CD4-positive, alpha-beta T cell treated with Interleukin-21 for 1 hour (primary cell): ENCODE measurements at places on chromosomes 4 and X.

DNA sequence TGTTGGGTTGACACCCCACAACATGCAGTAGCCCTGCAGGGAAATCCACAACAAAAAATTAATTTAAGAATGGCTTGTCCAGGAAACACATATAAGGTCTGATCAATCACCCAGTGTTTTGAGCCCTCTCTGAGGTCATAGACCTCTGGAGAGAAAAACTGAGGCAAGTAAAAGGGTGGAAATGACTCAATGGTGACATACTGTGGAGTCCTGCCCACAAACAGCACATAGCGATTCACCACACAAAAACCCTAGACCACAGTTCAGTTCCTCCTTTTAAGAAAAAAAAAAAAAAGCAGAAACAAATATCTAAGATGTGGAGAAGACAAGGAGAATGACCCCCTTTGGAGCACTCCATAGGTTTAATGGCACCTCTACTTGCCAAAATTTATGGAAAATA lies 2691.0 kb downstream of the PCDH7 start:
- no peak for DNase-seq

GRCh38 chr4:80538276-80538926 lies 202.9 kb downstream of the CFAP299 start:
- no peak for DNase-seq

DNA sequence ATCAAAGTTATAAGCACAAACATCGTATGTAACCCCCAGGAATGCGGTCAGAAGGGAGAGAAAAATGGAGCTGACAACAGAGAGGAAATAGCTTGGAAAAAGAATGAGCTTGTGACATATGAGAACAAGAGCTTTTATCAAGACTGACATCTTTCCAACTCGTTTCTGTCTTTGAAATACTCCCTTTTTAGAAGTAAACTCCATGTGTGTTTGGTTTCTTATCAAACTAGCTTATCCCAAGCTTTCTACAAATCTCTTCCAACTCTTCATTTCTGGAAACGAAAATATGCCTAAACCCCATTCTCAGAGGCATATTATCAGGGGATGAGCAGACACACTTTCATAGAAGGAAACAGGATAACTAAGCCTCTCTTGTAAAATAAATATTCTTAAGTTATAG lies 235.4 kb downstream of the NAF1 start:
- DNase-seq: no peak

GRCh38 chr4:22874334-22874912 lies 181.7 kb downstream of the GBA3 start:
- no peak for DNase-seq

- no peak for DNase-seq
Observed at GRCh38 chrX:150515801-150516200, 52.6 kb upstream of the MTM1 start.

- DNase-seq: no peak
Observed at GRCh38 chr4:107592519-107592918, 127.5 kb downstream of the PAPSS1 start.

GRCh38 chr4:19791422-19792123 lies 460.1 kb upstream of the SLIT2 start:
- no peak for DNase-seq

DNA sequence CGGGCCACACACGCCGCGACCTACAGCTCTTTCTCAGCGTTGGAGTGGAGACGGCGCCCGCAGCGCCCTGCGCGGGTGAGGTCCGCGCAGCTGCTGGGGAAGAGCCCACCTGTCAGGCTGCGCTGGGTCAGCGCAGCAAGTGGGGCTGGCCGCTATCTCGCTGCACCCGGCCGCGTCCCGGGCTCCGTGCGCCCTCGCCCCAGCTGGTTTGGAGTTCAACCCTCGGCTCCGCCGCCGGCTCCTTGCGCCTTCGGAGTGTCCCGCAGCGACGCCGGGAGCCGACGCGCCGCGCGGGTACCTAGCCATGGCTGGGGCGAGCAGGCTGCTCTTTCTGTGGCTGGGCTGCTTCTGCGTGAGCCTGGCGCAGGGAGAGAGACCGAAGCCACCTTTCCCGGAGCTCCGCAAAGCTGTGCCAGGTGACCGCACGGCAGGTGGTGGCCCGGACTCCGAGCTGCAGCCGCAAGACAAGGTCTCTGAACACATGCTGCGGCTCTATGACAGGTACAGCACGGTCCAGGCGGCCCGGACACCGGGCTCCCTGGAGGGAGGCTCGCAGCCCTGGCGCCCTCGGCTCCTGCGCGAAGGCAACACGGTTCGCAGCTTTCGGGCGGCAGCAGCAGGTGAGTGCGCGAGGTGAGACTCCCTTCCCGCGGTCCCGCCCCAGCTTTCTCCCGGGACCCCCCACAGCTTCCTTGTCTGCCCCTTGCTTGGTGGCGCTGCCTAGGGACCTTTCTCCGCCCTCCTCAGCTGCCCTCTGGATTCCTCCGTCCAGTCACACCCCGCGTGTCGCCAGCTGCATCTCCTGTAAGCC lies 678 bp downstream of the BMP3 start:
- no peak for DNase-seq

DNA sequence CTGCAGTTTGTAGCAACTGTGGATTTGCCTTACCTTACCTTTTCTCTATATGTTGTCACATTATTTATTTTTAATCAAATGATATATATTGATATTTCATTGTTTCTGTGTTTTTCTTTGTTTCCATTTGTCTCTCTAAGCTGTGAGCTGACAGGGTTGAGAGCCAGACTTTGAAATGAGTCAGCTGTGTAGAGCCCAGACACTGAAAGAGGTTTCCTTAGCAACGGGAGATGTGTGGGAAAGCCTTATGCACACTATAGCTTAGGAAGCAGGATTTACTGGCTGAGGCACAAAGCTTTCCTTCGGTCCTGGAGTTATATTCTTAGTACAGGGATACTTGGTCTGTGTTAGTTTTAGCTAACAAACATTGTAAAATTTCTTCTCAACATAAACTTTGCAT lies 192.2 kb downstream of the FGF13 start:
- no peak for DNase-seq

DNA sequence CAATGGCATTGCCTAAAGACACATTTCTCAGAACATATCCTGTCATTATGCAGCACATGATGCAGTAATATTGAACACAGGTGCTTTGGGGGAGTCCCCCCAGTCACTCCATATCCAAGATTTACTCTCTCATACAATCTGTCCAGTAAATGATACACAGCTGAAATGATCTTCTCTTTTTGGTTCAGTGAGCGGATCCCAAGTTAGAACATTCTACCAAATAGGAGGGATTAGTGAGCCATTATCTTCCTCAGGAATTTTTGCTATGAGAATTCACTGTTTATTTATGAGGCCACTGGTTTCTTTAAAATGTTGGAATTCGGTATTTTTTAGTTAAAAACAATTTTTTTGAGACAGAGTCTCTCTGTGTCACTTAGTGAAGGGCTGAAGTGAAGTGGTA lies 96.5 kb downstream of the TRAPPC11 start:
- DNase-seq: no peak

DNA sequence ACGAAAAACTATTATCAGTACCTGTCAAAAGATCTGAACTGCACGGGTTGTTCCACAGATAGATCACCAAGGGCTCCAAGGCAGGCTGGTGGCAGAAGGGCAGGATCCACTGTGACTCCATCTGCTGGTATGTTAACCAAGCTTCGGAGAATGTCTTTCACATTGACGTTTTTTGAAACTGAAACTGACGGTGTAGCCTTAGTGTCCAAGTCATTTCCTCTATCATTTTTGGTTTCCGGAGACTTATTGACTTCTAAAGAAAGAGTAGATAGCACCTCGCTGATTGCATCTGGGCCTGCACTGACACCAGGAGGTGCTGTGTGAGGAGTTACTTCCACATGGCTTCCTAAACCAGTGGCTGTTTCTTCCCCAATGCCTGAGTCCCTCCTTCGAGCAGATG lies 186.9 kb downstream of the LRBA start:
- DNase-seq: peak; percentile 83

- DNase-seq: no peak
Observed at GRCh38 chr4:180057891-180058671, 2185.1 kb upstream of the TENM3 start.

- DNase-seq: no peak
Observed at GRCh38 chr4:165006886-165007285, 24.9 kb upstream of the TRIM60 start.

DNA sequence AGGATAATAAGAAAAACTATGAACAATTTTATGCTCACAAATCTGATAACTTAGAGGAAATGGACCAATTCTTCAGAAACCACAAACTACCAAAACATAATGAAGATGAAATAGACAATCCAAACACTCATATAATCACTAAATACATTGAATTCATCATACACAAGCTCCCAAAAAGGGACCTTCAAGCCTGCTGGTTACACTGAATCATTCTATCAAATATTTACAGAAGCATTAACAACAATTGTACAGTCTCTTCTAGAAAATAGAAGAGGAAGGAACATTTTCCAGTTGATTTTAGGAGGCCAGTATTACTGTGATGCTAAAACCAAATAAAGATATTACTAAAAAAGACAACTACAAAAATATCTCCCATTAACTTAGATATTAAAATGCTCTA lies 88.3 kb downstream of the IL15 start:
- DNase-seq: no peak

DNA sequence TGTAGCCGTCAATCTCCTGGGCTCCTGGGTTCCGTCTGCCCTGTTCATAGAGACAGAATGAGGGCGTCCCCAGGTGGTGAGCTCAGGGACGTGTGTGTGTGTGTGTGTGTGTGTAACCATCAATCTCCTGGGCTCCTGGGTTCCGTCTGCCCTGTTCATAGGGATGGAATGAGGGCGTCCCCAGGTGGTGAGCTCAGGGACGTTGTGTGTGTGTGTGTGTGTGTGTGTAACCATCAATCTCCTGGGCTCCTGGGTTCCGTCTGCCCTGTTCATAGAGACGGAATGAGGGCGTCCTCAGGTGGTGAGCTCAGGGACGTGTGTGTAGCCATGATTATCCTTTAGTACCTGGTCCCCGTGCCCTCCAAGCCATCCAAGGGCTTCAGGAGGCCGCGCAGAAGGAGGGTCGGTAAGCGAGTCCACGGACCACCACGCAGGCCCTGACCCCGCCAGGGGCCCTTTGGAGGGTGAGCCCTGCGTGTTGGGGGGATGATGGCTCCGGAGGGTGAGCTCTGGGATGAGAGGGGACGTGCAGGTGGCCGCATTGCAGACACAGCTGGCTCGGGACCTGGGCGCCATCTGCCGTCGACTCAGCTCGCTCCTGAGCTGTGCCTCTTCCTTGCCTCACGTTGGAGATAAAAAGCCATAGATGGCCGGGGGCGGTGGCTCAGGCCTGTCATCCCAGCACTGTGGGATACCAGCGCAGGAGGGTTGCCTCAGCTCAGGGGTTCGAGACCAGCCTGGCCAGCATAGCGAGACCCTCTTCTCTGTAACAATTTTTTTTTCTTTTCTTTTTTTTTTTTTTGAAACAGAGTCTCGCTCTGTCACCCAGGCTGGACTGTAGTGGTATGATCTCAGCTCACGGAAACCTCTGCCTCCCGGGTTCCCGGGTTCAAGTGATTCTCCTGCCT lies 5.4 kb upstream of the GTPBP6 start:
- peak; percentile 55 for DNase-seq

GRCh38 chrX:54446084-54446483 lies 5.9 kb downstream of the TSR2 start:
- no peak for DNase-seq

GRCh38 chr4:181181331-181181730 lies 1061.9 kb upstream of the TENM3 start:
- no peak for DNase-seq

DNA sequence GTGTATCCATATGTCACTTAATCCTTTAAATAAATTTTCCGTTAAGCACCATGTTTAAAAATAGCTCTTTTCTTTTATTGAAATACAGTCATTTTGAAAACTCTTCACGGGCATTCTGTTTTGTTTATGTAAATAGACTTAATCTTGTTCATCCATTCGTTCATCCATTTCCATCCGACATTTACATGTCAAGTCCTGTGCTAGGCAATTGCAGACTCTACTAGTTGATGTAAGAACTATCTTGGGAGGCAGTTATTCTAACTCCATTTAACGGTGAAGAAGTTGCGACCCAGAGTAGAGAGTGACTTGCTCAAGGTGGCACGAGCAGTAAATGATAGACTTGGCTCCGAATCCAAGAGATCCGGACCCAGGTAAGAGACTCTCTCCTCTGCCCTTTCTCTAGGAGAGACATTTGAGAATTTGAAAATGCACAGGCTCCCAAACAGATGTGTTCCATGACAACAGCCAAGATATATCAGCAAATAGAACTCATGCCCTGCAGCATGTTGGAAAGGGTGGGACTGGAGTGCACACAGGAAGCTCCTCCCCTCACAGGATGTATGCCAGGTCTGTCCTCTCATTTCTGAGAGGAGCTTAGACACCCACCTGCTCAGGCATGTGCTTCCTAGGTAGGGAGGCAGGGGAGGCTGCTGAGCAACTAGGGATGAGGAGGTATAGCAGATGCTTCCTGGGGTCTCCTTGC lies 64.5 kb downstream of the DRD5 start:
- no peak for DNase-seq

- peak; percentile 61 for DNase-seq
Observed at GRCh38 chr4:173013232-173013930, 155.2 kb upstream of the GALNT7 start.

DNA sequence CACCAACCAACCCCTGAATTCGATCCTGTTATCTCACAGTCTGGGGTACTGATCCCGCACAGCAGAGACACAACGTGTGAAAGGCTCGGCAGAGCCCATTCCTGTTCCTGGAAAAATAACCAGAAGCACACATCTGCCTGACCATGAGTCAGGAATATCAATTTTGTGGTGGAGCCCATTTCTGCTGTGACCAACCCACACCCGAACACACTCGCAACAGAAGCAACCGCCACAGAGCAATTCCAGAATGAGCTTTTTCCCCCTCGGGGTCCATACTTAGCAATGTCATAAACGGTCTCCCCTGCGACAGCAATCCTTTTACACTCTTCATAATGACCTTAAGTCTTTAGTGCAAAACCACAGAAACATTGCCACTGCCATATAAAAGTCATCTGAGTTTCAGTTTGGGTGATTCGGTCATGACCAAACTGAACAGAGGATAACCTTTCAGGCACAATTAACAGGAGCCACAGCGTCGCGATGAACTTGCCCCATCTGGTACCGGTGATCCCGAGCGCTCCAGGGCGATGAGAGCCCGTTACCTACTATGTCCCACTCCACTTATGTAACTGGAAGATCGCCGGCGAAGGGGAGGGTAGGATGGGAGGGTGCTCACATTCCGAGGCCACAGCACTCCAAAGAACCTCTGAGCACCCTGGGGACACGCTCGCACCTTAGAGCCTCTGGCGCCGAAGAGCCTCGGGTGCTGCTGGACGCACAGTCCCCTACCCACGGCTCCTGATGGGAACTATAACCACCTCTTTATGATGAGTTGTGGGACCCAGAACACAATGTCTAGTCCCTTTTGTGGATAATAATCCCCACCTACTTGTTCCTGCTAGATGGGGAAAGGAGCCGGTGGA lies 1.1 kb downstream of the MECP2 start:
- peak; percentile 45 for DNase-seq
